A549 treated with CORT108297 at 1 μM for 4 hours (cell line): ENCODE measurements at places on chromosomes 11 and 22. TPM values are rescaled to one million over a fixed set of nuclear protein-coding genes. Genes with fewer than 3 reads are reported as not detected.

The MRGPRE gene
- 0.09 to 0.17 TPM (median 0.10 TPM) in 3 of 5 replicates, not detected in the others for total RNA-seq

The RFPL1 gene
- total RNA-seq: not detected in 5 replicates

The ADSL gene
- total RNA-seq: 84.0 to 94.1 TPM (median 87.5 TPM) in 5 replicates

The CCDC89 gene
- not detected in 5 replicates for total RNA-seq

The MAPK8IP2 gene
- 2.7 to 4.3 TPM (median 4.0 TPM) in 5 replicates for total RNA-seq

The FOLR3 gene
- 0.13 to 0.26 TPM in 2 of 5 replicates, not detected in the others for total RNA-seq

The MMP7 gene
- total RNA-seq: 21.2 to 33.1 TPM (median 24.6 TPM) in 5 replicates

The NAALAD2 gene
- not detected in 5 replicates for total RNA-seq

The TEX12 gene
- 0.17 TPM in 1 of 5 replicates, not detected in the others for total RNA-seq

The KMT5B gene
- 19.3 to 24.8 TPM (median 19.9 TPM) in 5 replicates for total RNA-seq

The VPREB1 gene
- not detected in 5 replicates for total RNA-seq

The SLC15A3 gene
- total RNA-seq: not detected in 5 replicates

The ACTN3 gene
- 0.02 to 0.06 TPM in 2 of 5 replicates, not detected in the others for total RNA-seq

The AGBL2 gene
- 0.90 to 1.7 TPM (median 1.2 TPM) in 5 replicates for total RNA-seq

The SORL1 gene
- 1.5 to 1.7 TPM (median 1.6 TPM) in 5 replicates for total RNA-seq

The IFITM5 gene
- total RNA-seq: not detected in 5 replicates

The MAJIN gene
- total RNA-seq: not detected in 5 replicates

The SLC22A12 gene
- total RNA-seq: not detected in 5 replicates

The OR8D1 gene
- total RNA-seq: not detected in 5 replicates
